ENCODE measurements at places on chromosomes 2 and 18. TPM values are rescaled to one million over a fixed set of nuclear protein-coding genes. Genes with fewer than 3 reads are reported as not detected.

Gene LIMS4
- total RNA-seq = 2.6 TPM

Gene BABAM2
- total RNA-seq = 54.9 TPM

Gene CPO
- not detected for total RNA-seq

Gene CDH19
- 13.2 TPM for total RNA-seq

Gene HOXD13
- total RNA-seq = not detected

Gene SAG
- not detected for total RNA-seq

Measured in heart right ventricle (tissue), 16 donors.